ENCODE measurements at places on chromosomes 2 and 18. TPM values are rescaled to one million over a fixed set of nuclear protein-coding genes. Genes with fewer than 3 reads are reported as not detected.

PIEZO2 gene
- polyA plus RNA-seq, result 17.8 TPM

KIAA2012 gene
- polyA plus RNA-seq, result 0.08 TPM

TRAPPC8 gene
- 54.5 TPM for polyA plus RNA-seq

MLPH gene
- polyA plus RNA-seq, result 1.4 TPM

EFEMP1 gene
- 86.5 TPM for polyA plus RNA-seq

ACVR1C gene
- polyA plus RNA-seq, result 0.21 TPM

NXPH2 gene
- 4.2 TPM for polyA plus RNA-seq

NRP2 gene
- 60.3 TPM for polyA plus RNA-seq

C2orf78 gene
- polyA plus RNA-seq, result not detected

BCL2 gene
- 23.7 TPM for polyA plus RNA-seq

MRPL30 gene
- polyA plus RNA-seq, result 43.4 TPM

CDK5R2 gene
- 0.06 TPM for polyA plus RNA-seq

CREG2 gene
- 0.45 TPM for polyA plus RNA-seq

COL3A1 gene
- 1,341 TPM for polyA plus RNA-seq

RBBP8 gene
- polyA plus RNA-seq, result 57.7 TPM

ZCCHC2 gene
- 17.8 TPM for polyA plus RNA-seq

MYCN gene
- 35.4 TPM for polyA plus RNA-seq

UCN gene
- 0.79 TPM for polyA plus RNA-seq

TFCP2L1 gene
- polyA plus RNA-seq, result 65.9 TPM

TUBA4B gene
- 0.82 TPM for polyA plus RNA-seq

NR4A2 gene
- 0.49 TPM for polyA plus RNA-seq

NFATC1 gene
- 5.7 TPM for polyA plus RNA-seq

SPRED2 gene
- polyA plus RNA-seq, result 36.6 TPM

TTN gene
- polyA plus RNA-seq, result 1.4 TPM

SLC38A11 gene
- polyA plus RNA-seq, result 11.1 TPM

GREB1 gene
- 19.7 TPM for polyA plus RNA-seq

PXDN gene
- 154 TPM for polyA plus RNA-seq

SERPINB3 gene
- 0.13 TPM for polyA plus RNA-seq

RAD51AP2 gene
- 0.32 TPM for polyA plus RNA-seq

CTAGE1 gene
- polyA plus RNA-seq, result not detected

IL18RAP gene
- polyA plus RNA-seq, result 0.47 TPM

SIX3 gene
- not detected for polyA plus RNA-seq

MAP2 gene
- 24.2 TPM for polyA plus RNA-seq

TACR1 gene
- polyA plus RNA-seq, result 1.6 TPM

NEU2 gene
- not detected for polyA plus RNA-seq

ANXA4 gene
- 264 TPM for polyA plus RNA-seq

AGXT gene
- polyA plus RNA-seq, result 0.08 TPM

RAPGEF4 gene
- 9.0 TPM for polyA plus RNA-seq

SERPINB4 gene
- polyA plus RNA-seq, result not detected

Data from left renal cortex interstitium (tissue), 4 donors.